ENCODE measurements at places on chromosomes 4 and X.
A peak's percentile ranks its signal among the peaks of the same experiment; 100 is the strongest.

GRCh38 chr4:39961311-39961877, 16.3 kb downstream of the PDS5A start:
- no peak for DNase-seq

GRCh38 chr4:87327136-87327535, 4.5 kb upstream of the HSD17B13 start:
- DNase-seq = no peak

DNA sequence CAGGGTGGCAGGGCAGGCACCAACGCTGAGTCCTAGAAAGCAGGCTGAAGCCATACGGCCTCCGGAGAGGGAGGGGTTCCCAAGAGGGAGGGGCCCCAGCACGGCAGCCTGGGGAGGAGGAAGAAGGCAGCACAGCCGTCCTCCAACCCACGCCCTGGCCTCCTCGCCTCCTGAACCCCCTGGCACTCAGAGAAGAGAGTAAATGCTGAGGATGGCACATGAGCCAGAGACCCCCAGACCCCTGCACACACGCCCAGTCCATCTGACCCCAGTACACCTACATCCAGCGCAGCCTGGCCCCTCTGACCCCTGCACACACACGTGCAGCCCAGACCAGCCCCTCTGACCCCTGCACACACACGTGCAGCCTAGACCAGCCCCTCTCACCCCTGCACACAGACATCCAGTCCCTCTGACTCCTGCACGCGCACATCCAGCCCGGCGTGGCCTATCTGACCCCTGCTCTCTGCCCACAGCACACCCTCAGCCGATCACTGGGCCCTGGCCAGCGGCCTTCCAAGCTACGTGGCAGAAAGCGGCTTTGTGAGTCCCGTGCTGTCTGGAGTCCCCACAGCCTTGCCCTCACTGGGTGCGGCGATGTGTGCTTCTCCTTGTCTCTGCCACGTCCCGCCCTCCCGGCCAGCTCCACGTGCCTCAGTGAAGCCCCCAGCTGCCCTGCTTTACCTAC, 18.5 kb downstream of the ATP5ME start:
- DNase-seq = no peak

- no peak for DNase-seq
Measured at GRCh38 chrX:37754516-37754915, 25.3 kb upstream of the CYBB start.

DNA sequence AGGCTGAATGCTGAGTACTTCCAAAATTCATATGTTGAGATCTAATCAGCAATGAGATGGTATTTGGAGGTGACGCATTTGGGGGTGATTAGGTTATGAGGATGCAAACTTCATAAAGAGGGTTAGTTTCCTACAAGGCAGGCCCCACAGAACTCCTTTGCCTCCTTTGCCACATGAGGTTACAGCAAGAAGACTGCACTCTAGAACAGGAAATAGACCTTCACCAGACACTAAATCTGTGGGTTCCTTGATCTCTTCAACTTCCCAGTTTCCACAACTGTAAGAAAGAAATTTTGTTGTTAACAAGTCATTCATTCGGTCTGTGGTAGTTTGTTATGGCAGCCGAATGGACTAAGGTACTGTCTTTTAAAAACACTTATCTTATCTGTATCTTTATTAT, 681.9 kb upstream of the HS3ST1 start:
- no peak for DNase-seq

DNA sequence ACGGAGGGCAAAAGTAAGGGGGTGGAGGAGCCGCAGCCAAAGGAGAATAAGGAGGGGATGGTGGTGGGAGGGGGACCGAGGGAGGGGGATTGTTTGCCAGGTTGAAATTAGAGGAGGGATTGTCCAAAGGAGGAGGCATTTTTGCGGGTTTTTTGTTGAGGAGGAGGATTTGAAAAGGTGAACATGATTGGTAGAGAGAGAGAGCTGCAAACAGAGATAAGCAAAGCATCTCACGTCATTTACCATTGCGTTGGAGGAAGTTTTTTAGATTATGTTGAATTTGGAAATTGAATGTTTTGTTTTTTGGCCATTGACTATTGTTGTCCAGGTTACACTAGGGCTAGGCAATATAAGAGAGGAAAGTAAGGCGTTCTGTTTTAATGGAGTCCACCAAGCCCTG, 54.5 kb upstream of the ABCB7 start:
- DNase-seq = no peak

GRCh38 chrX:74085642-74086236, 218.2 kb upstream of the ZCCHC13 start:
- no peak for DNase-seq

- DNase-seq = no peak
Measured at GRCh38 chrX:43940816-43941474, 32.2 kb downstream of the NDP start.

DNA sequence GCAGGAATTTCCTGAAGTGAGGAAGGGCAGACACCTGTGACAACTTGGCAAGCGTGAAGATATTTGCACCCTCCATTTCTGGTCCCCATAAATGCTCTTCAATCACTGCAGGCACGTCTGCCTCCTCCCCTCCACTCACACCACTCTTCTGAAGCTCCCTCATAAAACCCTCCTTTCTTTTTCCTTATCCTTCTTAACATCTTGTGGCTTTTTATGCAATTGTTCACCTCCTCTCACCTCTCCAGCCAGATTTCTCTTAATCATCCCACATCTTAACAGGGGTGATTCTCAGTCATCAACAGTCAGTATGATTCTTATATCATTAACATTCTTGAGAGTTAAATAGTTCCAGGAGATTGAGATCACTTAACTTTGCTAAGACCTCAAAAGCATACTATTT, 277.4 kb downstream of the SPRY1 start:
- no peak for DNase-seq

GRCh38 chrX:41144873-41145272, 59.6 kb downstream of the USP9X start:
- no peak for DNase-seq

DNA sequence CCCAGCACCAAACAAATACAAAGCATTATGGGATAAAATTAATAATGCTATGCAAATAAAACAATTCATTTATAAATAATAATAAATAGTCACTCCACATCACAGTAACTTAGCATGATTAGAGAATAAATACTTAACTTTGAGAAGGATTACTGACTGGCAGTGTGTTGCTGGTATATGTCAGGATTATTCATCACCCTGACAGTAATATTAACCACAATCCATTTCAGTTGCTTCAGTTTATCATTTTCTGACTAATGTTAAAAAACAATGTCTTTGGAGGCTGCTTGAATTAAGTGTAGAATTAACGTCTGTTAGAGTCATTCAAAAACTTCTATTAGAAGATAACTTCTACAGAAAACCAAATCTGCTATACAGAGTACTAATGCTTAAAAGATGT, 124.1 kb upstream of the MAB21L2 start:
- no peak for DNase-seq

GRCh38 chrX:139299309-139299708, 231.2 kb upstream of the F9 start:
- no peak for DNase-seq

DNA sequence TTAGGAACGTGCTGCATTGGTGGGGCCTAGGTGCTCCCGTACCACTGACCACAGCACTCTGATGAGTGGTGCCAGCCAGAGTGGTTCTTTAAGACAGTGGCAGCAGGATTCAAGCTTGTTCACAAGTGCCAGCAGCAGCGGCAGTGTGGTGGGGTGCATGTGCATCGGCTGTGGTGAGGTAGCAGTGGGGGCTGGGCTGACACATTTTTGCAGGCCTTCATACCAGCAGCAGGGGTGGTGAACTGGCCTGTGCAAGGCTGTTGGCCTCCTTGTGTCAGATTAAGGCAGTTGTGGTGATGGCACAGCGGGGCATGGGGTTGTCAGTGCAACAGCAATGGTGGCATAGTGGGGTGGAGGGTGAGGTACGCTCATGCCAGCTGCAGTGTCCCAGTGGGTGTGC, 131.4 kb downstream of the PABPC4L start:
- no peak for DNase-seq

DNA sequence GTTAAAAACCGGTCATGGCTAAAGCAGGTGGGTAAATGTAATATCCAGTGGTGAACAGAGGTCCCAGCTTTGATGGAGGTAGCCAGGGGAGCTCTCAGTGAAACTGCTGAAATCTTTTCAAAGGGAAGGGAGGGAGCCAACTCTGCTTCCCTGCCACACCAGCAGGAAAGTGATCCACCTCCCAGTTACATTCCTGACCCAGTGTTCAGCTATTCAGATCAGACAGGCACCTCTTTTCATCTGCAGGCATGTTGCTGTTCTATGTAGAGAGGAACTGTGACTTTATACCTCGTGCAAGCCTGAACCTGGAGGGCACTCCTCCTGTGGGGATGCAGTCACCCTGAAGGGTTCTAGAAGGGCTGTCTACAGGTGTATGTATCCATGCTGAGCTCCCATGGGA, 37.6 kb downstream of the DCLK2 start:
- DNase-seq = no peak

GRCh38 chrX:40016749-40017148, 81.0 kb downstream of the BCOR start:
- DNase-seq = no peak

DNA sequence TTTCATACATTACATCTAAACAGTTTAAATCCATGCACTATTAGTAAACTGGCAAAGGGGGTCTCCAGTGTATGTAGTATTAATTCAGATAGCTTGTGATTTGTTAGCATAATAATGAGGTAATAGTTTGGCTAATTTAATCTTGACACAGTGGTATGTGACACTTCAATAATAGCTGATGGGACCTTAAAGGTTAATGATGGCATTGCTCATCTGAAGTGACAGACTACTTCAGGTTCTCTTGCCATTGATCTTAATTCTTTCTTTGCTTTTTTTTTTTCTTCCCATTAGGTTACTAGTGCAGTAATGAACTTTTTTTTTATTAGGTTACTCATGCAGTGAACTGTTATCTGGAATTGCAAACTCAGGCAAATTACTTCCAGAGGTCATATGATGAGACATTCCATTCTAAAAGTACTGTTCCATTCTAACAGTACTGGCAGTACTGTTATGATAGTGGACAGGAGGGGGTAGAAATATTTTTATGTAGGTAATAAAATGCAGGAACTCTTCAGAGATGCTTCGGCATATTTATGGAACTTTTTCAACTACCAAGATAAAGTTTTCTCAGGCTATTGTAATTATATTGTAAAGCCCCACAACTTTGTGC, 911.3 kb upstream of the LCORL start:
- no peak for DNase-seq

DNA sequence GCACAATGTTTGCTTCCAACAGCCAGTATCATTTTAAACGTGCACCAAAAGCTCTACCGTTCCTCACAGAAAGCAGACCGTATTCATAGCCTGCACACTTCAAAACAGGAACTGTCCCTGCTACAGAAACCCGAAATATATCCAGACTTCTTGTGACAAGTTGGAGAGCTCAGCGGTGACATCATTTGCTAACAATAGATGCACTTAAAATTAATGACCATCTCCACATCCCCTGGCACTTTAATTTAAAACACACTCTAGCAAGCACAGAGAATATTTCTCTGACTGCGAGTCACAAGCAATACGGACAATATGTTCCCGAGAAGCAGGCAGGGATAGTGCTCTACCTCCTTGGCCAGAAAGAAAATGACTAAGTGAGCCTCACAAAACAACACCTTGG, 2.5 kb downstream of the NYX start:
- peak; percentile 48 for DNase-seq

DNA sequence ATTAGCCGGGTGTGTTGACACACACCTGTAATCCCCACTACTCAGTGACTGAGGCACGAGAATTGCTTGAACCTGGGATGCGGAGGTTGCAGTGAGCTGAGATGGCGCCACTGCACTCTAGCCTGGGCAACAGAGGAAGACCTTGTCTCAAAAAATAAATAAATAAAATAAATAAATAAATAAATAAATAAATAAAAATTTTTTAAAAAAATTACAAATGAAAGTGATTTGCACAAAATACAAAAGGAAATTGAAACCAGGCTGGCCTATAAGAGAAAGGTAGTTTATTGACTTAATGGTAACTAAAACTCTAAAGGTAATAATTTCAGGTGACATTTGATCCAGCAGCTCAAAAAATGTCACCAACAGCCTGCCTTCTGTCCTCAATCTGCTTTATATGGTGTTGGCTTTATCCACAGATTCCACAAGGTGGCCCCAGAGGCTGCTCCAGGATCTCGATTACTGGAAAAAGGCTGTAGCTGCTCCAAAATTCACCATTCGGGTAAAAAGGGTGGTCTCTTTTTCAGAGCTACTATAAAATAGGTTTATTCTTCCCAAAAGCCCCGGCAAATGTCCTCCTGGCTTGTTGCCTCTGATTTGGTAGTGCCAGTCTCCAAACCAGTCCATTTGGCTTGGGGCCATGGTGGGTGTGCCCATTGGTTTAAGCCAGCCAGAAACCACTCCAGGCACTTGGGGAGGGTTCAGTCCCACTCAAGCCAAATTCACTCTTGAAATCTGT, 61.4 kb upstream of the TRIM2 start:
- DNase-seq = peak; percentile 82

DNA sequence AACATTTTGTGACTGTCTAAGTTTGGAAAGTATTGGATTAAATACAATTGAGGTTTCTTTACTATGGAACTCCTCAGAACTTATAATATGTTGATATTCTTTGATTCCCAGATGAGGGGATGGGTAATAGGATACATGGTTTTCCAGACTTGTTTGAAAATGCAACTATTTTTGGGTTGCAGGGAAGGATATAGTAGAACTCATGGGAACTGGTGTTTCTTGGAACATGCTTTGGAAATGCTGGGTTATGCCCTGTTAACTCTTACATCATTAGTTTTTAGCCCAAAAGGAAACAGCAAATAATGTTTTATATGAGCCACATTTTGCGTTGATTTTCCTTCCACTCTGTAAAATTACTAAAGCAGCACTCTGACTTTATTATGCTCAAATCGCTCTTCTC, 41.9 kb downstream of the HPF1 start:
- no peak for DNase-seq

GRCh38 chr4:26217481-26217880, 103.3 kb upstream of the RBPJ start:
- no peak for DNase-seq

DNA sequence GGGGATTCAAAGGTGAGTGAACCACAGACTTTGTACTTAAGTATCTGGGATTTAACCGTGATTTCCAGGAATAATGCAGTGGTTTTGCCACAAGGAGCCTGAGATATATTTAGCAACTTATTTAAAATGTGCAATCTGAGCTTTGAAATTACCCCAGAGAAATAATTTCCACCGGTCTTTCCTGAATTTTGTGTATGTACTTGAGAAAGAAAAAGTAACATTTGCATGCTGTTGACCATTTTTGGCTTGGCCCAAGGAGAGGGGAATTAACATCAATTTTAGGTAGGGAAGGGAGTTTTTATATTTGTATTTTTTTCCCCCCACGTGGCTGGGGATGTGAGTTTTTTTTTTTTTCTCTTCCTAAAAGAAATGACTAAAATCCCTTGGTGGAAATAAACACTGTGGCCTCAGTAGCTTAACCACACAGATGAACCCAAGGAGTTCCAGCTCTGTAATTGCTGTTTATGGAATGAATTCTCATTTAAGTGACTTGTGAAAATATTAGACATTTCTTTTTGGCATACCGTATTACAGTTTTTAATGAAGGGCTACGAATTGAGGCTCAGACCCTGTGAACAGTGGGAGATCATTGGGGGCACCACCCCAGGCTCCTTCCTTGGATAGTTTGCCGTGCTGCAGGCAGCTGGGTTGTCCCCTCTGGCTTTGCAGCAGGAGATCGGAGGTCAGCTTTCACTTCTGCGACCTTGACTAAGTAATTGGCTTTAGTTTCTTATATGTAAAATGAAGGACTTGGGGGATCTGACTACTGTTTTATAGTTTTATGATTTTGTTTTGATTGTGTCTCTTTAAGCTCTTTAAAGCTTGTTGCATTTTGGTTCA, 116.1 kb downstream of the ARHGAP10 start:
- no peak for DNase-seq

- no peak for DNase-seq
Measured at GRCh38 chrX:81367291-81367690, 165.4 kb downstream of the SH3BGRL start.

GRCh38 chr4:73172161-73172560, 86.4 kb downstream of the ANKRD17 start:
- no peak for DNase-seq

Measured in kidney (tissue), 22 donors.